Stimulated activated CD4-positive, alpha-beta T cell treated with anti-CD3 and anti-CD28 coated beads, Interleukin-12 subunit alpha, Interleukin-12 subunit beta, amount 100 ng/mL, for 48 hours (primary cell): ENCODE measurements at places on chromosomes 1 and 21.
A peak's percentile ranks its signal among the peaks of the same experiment; 100 is the strongest.

DNA sequence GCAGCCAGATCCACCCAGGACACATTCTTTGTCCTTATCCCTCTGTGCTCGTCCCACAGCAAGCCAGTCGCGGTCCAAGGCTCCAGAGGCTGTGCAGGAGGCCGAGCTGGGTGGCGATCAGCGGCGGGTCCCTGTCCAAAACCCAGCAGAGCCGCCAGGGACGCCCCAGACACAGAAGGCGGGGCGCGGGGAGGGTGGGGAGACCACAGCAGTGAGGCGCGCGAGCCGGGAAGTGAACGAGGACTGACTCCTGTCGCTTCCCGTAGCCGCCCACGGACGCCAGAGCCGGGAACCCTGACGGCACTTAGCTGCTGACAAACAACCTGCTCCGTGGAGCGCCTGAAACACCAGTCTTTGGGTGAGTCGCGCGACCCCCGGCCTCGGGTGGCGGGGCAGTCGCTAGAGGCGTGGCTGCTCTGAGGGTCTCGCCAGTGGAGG is at the start of gene LGALS8:
TSS of gene LGALS8 (plus strand) at position 279 of the 438 bp plus-strand sequence. CDS start 2,089 bp downstream, outside the sequence.
- DNase-seq = peak; percentile 86

- DNase-seq = no peak
Measured at GRCh38 chr21:21232320-21232719, 234.1 kb downstream of the NCAM2 start.

DNA sequence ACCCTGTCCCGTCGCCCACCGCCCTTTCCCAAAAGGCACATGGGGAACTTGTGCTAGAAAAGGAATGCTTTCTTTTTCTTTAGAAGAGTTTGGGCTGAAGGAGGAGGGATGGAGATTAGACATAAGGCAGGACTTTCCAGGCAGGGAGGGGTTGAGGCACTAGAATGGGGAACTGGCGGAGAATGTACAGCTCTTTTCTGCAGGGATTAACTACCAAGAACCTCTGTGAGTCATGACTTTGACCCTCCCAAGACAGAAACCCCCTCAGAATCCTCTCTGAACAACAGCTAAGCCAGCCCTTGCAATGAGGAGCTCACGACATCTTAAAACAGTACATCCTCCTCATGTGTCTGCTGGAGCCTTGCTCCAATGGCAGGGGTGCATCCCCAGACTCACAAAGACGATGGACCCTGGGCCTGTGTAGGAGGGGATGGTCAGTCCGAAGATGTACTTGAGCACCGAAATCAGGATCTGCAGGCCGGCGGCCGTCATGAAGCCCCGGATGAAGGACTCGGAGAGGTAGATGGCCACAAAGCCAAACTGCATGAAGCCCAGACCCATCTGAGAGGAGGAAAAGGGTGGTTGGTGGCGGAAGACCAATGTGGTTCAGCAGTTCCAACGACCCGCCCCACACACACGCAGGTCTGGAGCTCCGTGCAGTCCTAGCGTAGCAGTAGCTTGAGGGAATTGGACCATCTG is 13.6 kb downstream of the SLC26A9 start:
- DNase-seq = no peak

GRCh38 chr1:13451399-13451965 is 41.2 kb downstream of the PRAMEF20 start:
- no peak for DNase-seq

GRCh38 chr1:230833511-230833910 is 34.8 kb downstream of the C1orf198 start:
- no peak for DNase-seq

DNA sequence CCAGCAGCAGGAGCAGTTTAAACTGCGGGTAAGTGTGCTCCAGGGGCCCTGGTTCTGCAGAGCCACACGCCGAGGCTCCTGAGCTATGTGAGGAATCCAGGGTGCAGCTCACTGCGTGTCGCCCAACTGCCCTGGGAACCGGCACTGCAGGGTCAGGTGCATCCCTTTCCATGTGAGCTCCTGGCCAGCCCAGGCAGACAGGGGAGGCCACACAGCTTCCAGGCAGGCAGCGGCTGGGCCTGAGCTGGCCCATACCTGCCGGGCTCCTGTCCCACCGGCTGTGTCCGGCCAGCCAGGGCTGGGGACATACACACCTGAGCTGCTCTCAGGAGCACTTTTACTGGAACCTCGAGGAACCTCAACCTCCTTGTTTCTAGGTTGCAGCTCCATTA is 18.6 kb upstream of the COL18A1 start:
- DNase-seq = no peak

GRCh38 chr21:35057428-35057827 is 8.3 kb upstream of the RUNX1 start:
- DNase-seq = no peak

DNA sequence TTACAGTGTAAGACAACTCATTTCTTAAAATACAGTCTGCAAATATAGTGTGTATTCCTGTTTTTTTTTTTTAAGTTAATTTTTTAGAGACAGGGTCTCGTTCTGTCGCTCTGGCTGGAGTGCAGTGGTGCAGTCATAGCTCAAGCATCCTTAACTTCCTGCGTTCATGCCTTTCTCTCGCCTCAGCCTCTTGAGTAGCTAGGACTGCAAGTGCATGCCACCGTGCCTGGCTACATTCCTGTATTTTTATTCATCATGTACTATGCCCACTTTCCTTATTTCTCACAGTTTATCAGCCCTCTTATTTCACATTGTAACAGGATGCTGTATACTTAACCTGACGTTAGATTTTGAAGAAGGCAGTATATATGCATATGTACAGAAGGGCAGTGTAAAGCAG is 26.7 kb downstream of the MIER1 start:
- no peak for DNase-seq

GRCh38 chr1:200493344-200493743 is 83.5 kb upstream of the ZNF281 start:
- DNase-seq = no peak

GRCh38 chr1:215111916-215112315 is 29.4 kb downstream of the KCNK2 start:
- DNase-seq = no peak

DNA sequence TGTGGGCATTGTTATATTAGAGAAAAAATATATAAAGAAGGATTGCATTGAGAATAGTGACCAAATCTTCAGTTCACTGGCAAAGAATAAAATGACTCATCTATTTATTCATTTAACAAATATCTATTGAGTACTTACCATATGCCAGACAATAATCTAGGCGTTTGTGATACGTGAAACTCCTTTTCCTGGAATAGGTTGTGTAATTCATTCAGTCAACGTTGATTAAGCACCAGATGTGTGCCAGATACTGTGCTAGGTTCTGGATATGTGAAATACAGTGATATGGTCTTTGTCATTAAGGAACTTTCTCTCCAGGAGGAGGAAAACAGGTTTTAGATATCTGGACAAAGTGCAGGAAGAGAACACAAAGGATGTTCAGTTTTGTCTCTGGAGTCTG is 344.5 kb downstream of the RWDD3 start:
- no peak for DNase-seq

DNA sequence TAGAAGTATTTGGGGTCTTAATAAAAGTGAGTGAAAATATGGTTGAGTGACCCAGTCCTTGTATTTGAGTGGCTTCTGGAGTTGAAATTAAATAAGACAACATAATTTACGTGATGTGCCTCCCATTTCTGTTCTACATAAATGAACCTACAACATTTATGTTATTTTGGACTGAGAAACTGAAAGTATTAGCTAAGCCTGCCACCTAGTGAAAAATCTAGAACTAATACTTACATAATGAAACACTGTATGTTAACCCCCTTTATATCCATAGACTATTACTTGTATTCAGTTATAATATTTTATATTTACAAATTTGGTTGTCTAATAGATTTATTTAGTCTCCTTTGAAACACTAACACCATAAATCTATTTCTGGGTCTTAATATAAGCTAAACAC is 298.9 kb downstream of the KCNT2 start:
- no peak for DNase-seq

DNA sequence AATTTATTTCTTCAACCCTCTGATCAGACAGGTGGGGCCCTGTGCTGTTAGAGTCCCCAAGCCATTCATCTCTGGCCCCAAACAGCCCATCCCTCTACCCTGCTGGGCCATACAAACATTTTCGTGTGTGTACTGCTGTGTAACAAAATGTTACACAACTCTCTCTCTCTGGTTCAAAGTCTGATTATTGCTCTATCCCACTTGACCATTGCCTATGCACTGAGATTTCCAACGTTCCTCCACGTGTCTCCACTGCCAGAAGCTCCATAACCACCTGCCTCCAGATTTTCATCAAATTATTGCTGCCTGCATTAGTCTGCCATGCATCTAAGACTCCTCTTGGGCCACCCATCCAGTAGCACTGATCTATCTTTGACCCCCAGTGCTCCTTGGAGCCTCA is 104.8 kb downstream of the ELAVL4 start:
- DNase-seq = no peak

- DNase-seq = no peak
Measured at GRCh38 chr1:181541458-181541857, 58.1 kb downstream of the CACNA1E start.

DNA sequence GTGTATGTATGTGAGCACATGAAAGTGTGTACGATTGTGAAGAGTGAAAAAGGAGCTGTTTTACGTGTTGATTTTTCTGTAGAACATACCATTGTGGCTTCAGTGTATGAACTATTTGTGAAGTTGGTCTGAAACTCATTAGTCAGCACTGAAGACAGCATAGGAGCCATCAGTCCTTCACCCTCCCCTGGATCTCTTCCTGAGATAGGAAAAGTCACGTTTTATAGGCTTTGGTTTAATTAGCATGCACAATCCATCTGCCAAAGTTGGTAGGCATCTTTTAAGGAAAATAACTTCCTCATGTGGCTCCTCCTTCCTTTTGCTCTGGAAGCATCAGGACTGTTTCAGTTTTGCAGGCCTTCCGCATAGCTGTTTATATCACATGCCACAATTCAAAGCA is 1.4 kb upstream of the RABIF start:
- no peak for DNase-seq

- no peak for DNase-seq
Measured at GRCh38 chr1:111847466-111847865, 91.8 kb downstream of the DDX20 start.

DNA sequence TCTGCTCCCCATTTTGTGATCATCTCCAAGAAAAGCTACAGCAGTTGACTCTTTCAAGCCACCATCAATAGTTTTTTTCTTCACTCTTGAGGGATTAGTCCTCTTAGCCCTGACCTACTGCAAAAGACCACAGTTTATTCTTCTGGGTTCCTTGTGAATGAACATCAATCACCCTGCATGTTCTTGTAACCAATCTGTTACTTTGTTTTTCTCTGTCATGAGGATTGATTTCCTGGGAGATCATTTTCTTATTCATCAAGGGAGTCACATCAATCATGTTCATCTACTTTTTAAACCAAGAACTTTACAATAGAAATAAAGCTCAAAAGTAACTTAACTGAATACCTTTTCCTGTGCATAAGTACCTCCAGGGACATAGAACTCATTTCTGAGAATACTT is 21.8 kb downstream of the ILDR2 start:
- DNase-seq = no peak

GRCh38 chr1:39825432-39825941 is 36.8 kb upstream of the BMP8B start:
- DNase-seq = no peak

GRCh38 chr1:201260236-201260590 is 23.1 kb upstream of the PKP1 start:
- no peak for DNase-seq

GRCh38 chr1:2463396-2463795 is 12.7 kb upstream of the PLCH2 start:
- no peak for DNase-seq

DNA sequence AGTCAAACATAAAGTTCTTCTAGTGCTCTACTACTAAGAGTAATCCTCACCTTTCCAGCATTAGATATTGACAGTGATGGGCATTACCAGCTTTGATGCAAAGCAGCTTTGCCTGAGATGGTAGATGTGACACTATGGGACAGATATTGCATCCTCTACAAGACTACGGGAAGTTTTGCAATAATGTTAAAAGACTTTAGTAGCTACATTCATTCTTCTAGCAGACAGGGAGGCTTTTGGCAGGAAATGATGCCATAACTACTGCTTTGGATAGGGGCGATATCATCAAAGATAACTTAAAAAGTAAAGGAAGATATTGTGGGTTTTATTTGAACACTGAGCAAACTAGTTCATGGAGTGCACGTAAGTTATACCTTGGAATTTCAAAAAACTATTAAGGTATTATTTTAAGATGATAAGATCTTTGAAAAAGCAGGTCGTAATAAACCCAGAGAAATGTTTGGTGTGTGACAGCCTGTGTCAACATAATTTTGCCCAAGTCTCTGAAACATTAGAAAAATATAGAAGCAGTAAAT is 368.3 kb upstream of the TMPRSS15 start:
- no peak for DNase-seq

GRCh38 chr1:158045639-158046038 is 52.2 kb downstream of the KIRREL1 start:
- DNase-seq = no peak

DNA sequence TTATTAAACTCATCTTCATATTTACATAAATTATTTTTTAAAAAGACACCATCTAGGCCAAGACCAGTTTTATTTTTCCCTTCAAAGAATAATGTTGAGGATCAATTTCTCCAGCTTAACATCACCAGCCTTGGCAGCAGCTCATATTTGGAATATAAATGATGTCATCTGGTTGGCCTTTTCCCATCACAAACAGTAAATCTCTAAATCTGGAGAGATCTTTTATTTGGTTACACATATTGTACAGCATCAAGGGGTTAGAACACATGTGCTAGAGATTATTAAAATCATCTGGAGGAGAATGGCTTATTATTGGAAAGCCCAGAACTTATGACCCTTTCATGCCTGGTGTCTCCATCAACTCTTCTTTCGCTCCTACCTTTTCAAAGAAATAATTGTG is 508.8 kb downstream of the PLPP3 start:
- DNase-seq = no peak

- no peak for DNase-seq
Measured at GRCh38 chr1:74693473-74693872, 19.9 kb upstream of the ERICH3 start.
